Muscle of back (tissue), 13 donors: ENCODE measurements at places on chromosomes 11 and 22. TPM values are rescaled to one million over a fixed set of nuclear protein-coding genes. Genes with fewer than 3 reads are reported as not detected.

GRCh38 chr11:64834031-64834722 lies 10.3 kb downstream of the CDC42BPG start:
- no peak for DNase-seq

GRCh38 chr11:121235057-121235456 lies 57.5 kb upstream of the SC5D start:
- DNase-seq, result no peak

GRCh38 chr11:26186389-26186788 lies 145.5 kb upstream of the ANO3 start:
- DNase-seq, result no peak

DNA sequence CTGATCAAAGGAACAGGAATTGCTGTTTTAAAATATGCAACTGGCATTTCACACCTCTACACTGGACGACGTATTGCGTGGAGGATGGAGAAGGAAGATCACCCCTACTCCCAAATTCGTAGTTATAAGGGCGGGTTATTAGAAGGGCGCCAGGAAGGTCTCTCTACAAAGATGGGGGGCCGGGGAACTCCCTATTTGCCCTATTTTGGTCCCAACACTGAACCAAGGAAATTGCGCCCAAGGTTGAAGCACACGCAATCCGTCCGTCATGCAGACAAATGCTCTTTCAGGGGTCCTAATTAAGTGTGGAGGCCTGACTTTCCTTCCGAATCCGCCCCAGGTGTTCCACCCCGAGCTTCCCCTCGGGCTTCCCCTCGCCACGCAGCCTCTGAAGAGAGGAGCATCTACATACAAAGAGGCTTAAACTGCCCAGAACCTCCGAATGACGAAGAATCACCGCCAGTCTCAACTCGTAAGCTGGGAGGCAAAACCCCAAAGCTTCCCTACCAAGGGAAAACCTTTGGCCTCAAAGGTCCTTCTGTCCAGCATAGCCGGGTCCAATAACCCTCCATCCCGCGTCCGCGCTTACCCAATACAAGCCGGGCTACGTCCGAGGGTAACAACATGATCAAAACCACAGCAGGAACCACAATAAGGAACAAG lies 396 bp downstream of the NPAT start:
- DNase-seq, result peak; percentile 18

ARHGEF17 gene
- polyA plus RNA-seq, result 42.9 TPM

HOATZ gene
- 0.13 TPM for polyA plus RNA-seq

FREY1 gene
- 0.31 TPM for polyA plus RNA-seq
